SIG-M5 (cell line): ENCODE measurements at places on chromosomes 4 and X.
A peak's percentile ranks its signal among the peaks of the same experiment; 100 is the strongest.

- DNase-seq, result no peak
Observed at GRCh38 chr4:111115881-111116280, 493.0 kb upstream of the PITX2 start.

DNA sequence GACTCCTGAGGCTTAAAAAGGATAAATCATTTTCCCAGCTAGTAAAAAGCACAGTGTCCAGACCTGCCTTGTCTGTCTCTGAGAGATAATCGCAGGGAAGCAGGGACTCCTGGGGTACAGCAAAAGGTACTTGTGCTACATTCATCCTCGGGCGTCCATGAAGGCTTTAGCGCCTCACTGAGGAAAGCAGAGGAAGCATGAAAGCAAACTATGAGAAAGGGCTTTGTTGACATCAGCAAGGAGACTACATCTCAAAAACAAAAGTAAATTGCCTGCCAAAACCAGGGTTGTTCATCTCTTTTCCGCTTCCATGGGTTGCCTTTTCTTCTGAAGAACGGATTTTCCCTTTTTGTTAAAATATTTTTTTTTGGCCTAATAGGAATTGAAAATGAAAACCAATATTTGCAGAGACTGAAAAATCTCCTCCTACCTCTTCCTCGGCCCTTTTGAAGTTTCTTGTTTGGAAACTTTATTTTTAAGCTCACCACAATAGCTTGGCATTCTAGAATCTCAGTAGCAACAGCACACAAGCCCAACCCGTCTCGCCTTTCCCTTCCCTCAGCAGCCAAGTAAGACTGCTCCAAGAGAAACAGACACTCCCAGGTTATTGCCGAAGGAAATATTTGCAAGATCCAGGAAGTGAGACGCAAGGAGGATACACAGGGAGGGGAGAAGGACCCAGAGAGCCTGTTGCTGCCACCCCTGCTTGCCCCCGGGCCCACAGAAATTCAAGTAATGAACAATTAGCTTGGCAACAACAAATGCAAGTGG, 148.3 kb upstream of the DGKK start:
- DNase-seq, result no peak

DNA sequence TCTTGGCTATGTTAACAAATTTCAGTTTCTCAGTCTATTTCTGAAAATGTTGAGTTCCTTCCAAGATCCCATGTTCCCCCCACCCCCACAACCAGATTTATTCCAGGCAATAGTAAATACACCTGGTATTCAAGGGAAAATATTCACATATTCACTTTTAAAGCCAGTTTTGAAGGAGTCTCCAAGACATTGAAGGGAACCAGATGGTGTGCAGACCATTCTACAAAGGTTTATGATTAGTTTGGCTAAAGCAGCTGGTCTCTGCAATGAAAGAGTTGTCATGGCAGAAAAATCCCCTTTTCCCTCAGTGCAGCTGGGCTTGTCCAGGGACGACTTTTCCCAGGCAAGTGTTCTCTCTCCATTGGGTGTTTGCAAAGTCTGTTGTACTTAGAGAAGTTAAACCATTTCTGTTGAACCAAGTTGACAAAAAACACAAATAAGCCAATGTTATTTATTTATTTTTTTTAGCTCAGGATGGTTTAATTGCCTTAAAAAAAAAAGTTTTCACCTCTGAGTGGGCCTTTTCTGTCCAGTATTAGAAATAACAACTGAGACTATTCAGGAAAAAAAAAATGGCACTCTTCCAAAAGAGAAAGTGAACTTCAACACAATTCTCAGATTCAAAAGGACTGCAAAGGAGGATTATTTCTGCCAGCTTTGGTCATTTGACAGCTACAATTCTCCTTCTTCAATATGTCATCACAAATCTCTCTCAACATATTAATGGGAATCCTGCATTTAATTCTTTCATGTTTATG, 410.6 kb downstream of the IL1RAPL1 start:
- no peak for DNase-seq

DNA sequence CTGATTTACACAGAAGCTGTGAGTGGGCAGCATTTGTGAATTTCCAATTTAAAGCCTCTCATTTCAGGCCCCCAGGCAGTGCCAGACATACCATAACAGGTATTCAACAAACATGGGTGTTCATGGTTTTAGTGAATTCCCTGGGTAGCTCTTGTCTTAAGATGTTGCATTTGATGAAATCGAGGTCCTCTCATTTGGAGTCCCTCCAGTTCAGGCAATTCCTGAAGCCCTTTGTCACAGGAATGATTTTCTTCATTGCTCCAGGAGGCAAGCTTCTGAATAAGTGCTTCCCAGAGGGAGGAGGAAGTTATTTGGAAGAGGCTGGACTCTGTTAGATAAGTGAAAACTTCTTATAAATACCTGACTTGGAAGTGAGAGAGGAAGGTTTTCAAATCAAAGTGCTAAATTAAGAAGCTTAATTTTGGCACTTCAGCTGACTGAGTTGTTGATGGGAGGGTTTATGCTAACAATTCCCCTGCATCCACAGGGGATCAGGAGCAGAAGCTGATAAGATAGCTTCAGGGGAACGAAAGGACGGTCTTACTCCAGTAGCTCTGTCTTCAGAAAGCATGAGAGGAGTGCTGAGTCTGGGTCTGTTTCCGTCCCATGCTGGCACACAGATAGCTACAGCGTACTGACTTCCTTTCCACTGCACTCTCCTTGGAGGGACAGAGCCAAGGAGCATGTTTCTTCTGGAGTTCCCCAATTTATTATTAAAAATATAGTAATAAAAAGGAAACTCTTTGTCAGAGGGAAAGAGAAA, 543.1 kb downstream of the GBA3 start:
- DNase-seq, result no peak

DNA sequence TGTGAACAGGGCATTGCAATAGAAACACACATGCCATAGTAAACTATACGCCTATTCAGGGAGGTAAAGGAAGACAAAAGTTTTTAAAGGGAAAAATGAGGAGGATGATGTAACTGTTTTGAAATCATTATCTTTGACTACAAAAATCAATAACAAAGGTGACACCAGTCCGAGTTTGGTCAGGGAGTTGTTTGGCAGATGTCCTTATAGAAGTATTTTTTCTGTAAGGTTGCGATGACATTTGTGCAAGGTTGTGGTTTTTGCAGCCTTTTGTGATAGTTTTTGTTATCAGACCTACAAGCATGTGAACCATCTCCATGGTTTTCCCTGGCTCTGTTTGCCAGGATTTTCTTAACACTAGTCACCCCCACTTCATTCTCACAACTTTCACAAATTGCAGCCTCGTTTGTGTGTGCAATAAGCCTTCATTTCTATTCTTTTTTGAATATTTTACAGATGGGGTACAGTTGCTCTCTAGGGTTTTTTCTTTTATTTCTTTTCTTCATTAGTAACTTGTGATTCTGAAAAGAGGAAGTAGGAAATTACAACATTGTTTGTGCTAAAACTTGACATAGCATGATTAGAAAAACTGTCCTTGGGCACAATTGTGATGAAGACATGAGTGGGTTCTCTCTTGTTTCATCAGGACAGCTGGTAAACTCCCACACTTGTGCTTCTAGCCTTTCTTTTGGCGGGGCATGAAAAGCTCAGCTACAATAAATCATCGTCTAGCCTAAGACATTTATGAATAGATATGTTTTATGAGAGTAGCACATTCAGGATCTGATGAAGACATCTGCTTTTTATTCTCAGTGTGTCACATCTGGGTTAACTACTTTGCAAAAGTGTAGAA, 60.2 kb upstream of the PNPLA4 start:
- no peak for DNase-seq

DNA sequence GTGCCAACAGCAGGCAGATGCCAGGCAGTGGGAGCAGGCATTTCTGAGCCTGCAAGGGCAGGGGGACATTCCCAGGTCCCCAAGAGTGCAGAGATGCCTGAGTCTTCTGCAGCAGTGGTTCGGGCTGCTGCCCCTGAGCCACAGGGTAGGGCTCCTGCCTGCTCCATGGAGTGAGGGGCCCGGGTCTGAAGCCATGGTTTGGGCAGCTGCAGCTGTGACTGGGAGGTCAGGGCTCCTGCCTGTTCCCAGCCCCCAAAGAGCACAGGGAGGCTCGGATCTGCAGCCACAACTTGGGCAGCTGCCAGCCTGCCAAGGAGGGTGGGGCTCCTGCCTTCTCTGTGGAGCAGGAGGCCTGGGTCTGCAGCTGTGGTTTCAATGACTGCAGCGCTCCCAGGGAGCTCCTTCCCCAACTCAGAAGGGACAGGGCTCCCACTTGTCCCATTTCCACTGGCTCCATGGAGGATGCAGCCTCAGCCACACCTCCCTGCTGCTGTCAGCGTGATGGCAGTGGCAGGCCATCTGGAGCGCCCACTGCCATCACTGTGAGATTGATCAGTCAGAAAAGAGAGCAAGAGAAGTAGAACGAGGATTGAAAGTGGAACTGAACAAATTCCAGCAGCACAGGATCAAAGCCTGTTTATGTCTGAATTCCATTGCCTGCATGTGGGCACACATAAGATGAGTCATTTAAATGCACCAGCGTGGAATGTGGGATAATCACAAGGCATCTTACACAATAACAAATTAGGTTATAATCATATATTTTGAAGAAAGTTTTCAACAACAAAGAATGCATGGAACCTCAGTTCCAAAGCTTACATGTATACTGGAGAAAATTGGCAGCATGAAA, 93.1 kb upstream of the CXorf51A start:
- no peak for DNase-seq

GRCh38 chrX:107567370-107567769, 60.9 kb upstream of the PRPS1 start:
- DNase-seq, result no peak

DNA sequence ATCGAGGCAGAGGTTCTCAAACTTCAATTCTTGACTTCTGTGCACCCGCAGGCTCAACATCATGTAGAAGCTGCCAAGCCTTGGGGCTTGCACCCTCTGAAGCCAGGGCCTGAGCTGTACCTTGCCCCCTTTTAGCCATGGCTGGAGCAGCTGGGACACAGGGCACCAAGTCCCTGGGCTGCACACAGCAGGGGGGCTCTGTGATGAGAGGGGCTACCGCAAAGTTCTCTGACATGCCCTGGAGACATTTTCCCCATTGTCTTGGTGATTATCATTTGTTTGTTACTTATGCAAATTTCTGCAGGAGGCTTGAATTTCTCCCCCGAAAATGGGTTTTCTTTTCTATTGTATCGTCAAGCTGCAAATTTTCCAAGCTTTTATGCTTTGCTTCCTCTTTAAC, 4.9 kb upstream of the MAGEB17 start:
- no peak for DNase-seq

GRCh38 chr4:6281436-6282313, 12.0 kb downstream of the WFS1 start:
- DNase-seq, result no peak

GRCh38 chr4:40576651-40577480, 52.8 kb downstream of the RBM47 start:
- DNase-seq, result peak; percentile 95

- DNase-seq, result no peak
Observed at GRCh38 chrX:123206176-123206575, 22.1 kb downstream of the GRIA3 start.

DNA sequence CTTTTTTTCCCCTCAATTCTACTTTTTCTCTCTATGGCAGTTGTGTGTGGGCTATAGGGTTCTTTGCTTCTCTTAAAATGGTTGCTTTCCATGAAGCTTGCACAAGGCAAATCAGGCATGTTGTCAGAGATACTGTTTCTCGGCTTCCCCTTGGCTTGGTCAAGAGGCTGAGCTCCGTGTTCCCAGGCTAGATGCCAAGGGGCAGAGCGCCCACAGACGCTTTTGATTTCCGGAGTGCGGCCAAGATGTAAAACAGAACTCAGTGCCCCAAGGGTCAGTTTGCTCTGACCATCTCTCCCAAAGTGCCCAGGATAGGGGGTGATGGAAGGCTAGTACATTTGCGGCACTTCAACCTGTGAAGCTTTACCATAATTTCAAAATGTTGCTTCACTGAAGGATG, 64.2 kb upstream of the DIPK2B start:
- no peak for DNase-seq

GRCh38 chr4:79907001-79907400, 166.0 kb downstream of the ANTXR2 start:
- no peak for DNase-seq

GRCh38 chr4:1490011-1490653, 83.9 kb upstream of the NKX1-1 start:
- no peak for DNase-seq

- DNase-seq, result no peak
Observed at GRCh38 chr4:184163813-184164212, 53.9 kb downstream of the ENPP6 start.

DNA sequence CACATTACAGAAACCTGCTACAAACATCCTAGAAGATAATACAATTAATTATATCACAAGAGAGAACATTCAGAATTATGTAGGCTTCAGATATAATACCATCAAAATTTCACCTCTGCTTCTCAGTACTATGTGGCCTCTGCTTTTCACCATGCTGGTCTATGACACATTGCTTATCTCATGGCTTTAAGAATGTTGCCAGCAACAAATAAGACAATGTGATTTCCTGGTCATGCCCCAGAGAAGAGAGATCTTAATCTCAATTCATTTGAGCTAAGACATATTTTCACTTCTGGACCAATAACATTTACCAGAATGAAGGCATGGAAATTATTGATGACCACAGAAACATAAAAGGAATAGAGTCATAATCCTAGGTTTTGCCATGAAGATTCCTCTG, 1233.4 kb upstream of the ADGRL3 start:
- no peak for DNase-seq
